ENCODE measurements at places on chromosomes 1 and 21.
A peak's percentile ranks its signal among the peaks of the same experiment; 100 is the strongest.

DNA sequence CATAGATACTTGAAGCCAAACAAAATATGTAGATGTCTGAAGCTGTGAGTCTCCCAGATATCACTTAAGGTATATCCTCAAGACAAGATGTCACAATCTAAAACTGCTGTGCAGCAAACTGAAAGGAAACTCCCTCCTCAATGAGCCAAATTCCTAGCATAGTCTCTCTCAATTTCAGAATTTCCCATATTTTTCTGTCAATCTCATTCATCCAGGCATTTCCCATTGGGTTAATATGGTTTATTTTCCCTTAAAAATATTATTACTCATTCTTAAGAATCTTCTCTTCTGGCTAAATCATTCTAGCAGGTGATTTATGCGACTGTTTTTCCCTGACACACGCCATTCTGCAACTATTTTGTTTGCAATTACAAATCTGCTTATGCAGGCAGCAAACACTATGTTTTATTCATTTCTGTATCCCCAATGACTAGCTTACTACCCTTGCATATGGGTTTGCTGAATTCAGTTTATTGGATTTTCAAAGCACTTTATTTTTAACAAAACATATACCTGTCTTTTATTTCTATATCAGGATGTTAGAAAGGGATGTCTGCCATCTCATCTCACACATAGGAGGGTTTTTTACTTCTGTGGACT is 69.9 kb downstream of the TNFSF4 start:
- no peak for DNase-seq

GRCh38 chr21:42375966-42376337 is 9.6 kb upstream of the TFF1 start:
- DNase-seq, result no peak

- DNase-seq, result no peak
These were observed 431.5 kb downstream of the LMO4 start for GRCh38 chr1:87760155-87760554.

GRCh38 chr1:53582211-53583020 is 123.2 kb downstream of the DMRTB1 start:
- DNase-seq, result no peak

DNA sequence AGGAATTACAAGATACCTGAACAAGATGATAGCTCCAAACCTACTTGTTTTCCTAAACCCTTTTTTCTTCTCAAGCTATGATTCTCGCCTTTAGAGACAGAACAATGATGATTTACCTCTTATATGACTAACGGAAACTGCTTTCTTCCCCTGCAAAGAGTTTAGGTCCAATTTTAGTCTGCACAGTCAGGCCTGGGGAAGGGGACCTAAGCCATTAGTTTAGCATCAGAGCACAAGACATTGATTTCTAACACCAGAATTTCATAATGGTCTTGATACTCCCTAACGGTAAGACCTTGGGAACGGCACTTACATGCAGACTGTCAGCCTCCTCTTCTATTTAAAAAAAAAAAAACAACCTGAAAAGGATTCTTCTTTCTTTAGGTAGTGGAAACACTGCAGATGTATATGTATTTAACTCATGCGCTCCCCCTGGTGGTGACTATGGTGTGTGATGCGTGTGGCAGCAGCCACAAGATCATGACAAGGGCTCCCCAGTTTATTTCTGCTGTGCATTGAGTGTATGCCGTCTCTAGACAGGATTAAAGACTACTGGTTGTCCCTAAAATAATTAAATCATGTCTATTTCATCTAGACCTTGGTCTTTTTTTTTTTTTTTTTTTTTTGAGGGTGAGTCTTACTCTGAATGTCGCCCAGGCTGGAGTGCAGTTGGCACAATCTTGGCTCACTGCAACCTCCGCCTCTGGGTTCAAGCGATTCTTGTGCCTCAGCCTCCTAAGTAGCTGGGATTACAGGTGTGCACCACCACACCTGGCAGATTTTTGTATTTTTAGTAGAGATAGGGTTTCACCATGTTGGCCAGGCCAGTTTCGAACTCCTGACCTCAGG is 37.3 kb upstream of the TMEM222 start:
- peak; percentile 50 for DNase-seq

DNA sequence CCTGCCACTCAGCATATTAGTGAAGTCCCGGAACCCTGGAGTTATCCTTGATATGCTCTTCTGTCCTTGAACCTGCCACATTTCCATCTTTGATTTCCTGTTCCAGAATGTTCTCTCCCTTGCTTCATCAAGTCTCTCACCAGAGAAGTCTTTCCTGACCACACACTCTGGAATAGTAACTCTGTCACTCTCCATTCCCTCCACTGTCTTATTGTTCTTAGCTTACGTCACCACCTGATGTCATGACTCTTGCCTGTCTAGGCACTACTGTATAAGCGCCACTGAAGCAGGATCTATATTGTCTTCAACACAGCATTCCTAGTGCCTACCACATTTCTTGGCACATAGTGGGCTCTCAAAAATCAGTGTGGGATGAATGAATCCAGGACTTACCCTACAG is 65.4 kb upstream of the SMYD2 start:
- peak; percentile 8 for DNase-seq

DNA sequence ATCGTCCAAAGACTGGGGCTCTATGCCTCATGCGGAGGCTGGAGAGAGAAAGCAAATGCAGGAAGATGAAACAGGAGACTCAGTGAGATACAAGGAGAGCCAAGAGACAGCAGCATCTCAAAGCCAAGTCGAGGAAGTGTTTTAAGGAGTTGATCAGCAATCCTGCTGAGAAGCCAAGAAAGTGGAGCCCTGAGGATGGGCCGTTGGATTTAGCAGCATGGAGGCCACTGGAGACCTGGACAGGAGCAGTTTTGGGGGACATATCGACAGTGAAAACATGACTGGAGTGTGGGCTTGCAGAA is 107.4 kb upstream of the ZBTB40 start:
- DNase-seq, result no peak

DNA sequence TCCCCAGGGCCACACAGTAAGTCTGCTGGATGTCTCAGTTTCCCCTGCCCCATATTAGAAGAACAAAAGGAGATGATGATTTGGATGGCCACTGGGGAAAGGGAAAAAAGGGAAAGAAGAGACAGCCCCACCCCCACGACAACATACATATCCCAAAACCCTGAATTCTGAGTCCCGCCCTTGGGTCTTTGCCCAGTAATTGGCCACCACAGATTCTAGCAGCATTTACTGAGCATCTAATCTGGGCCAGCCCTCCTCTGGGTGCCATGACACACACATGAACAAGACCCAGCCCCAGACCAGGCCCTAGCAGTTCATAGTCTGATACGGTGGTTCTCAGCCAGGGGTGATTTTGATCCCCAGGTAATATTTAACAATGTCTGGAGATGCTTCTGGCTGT is 5.2 kb upstream of the TTC4 start:
- DNase-seq, result no peak

DNA sequence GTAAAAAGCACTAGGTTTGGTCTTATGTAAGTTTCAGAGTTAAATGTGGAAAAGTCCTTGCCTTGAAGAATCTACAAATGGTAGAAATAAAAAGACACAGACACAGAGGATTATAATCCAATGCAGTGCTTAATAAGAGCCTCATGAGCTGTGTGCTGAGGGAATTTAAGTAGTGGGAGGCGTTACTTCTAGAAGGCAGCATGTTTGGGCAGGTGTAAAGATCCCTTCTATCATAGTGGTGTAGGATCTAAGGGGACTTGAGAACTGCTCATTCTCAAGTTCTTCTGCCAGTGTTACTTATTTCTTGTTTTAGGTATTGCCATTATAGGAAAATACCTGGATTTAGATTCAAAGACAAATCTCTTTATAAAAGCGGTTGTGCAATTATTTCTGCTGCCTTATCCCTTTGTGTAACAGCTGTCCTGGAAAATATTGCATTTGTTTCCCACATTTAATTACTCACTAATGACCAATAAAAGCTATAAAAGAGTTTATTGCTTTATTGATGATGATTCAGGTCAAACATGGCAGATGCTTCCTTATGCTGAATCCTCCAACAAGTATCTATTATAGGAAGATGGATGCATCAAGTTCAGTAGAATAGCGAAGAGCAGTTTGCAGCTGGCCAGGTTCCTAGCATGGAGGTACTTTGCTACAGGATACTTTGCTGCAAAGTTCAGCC is 132.5 kb upstream of the IVNS1ABP start:
- DNase-seq, result no peak

GRCh38 chr1:97042551-97042950 is 321.0 kb downstream of the PTBP2 start:
- DNase-seq, result no peak

DNA sequence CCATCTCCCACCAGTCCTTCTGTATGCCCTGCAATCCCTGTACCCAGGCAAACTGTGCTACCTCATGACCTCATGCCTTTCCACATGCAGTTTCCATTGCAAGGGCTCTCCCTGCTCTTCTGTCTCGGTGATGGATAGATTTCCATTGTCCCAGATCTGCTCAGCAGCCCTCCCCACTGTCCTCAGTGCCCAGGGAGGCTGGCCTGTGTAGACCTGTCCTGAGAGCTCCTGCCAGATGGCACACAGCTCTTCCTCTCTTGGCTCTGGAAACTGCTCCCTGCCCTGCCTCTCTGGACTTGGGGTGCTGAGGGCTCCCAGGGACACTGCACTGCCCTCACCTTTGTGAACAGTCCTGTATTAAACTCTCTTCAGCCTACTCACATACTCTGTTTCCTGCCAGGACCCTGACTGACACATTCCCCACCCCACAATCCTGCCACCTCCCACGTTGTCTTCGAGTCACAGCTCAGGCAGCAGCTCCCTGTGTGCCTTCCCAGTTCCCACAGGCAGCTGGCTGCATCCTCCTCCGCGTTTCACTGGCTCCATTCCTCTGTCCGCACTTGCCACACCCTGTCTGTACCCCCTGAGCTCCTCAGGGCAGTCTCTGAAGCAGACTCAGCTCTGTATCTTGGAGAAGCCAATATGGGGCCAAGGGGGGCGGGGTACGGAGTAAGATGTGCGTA is 57.0 kb downstream of the SPATA46 start:
- no peak for DNase-seq

DNA sequence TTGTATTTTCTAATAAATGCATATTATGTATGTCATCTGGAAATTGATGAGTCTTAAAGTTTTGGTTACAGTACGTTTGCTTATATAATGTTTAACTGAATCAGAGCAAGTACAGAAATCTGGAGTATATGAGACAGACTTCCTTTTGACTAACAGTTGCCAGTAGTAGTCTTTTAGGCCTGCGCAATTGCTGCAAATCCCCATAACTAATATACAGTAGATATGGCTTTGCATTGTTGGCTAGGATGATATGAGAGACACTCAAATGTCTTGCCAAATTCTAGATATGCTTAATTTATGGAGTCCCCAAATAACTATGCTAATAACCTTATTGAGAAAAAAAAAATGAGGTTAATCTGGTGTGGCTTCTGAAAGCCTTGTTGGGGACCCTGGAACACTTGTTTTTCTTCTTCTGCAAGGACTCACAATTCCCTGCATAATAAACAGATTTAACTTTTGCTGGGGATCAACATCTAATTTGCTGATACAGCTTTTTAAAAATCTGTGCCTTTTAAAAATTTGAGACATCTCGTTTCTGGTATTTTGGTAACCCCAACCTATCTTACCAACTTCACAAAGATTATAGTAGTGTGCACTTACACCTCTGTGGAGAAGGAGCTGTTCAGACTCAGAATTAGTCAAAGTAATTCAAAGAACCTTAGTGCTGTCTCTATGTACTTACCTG is 22.9 kb downstream of the EXO1 start:
- no peak for DNase-seq

GRCh38 chr21:42956824-42957630 is 17.3 kb upstream of the PKNOX1 start:
- no peak for DNase-seq

DNA sequence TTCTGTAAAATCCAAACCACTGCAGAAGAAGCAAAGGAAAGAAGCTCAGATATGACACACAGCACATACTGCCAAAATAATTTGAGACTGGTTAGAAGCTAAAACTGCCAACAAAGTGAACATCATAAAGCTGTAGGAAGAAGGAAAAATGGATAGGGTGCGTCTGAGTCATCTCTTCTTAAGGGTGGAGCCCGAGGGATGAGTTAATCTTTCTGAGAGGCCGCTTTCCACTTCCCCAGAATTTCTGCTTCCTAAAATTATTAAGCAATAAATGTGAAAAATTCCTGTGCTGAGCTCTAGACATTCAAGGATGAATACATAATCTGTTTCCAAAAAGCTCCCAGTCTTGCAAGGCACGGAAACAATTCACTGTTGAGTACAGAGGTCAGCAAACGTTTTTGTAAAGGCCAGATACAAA is 20.1 kb downstream of the PPT1 start:
- no peak for DNase-seq

DNA sequence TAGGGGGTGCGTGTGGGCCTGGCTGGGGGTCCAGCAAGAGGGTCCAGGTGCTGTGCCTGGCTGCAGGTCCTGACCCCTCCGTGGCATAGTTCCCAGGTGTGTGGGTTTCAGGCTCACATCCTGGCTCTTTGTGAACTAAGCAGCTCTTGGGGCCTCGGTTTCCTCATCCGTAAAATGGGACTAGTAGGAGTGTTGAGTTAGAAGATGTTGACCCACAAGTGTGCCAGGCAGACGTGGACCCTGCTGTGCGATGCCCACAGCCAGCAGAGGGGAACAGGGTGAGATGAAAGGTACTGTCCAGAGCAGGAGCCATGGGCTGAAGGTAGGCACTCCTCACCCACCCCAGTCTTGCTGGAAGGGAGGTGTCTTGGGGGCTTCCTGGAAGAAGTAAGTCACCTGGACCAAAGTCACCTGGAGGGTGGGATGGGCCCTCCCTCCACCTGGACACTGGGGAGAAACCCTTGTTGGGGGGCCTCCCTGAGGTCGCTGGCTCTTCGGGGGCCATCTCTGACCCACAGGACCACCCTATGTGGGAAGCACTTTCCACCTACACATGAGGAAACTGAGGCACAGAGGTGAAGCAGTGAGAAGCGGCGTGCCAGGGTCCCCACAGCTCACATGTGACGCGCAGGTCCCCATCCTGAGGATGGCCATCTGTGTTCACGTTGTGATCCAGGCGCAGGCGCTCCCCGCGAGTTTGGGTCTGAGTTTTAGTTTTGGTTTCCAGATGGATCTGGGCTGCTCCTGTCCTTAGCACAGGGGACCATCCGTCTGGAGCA is 1.4 kb downstream of the ARHGEF16 start:
- no peak for DNase-seq

DNA sequence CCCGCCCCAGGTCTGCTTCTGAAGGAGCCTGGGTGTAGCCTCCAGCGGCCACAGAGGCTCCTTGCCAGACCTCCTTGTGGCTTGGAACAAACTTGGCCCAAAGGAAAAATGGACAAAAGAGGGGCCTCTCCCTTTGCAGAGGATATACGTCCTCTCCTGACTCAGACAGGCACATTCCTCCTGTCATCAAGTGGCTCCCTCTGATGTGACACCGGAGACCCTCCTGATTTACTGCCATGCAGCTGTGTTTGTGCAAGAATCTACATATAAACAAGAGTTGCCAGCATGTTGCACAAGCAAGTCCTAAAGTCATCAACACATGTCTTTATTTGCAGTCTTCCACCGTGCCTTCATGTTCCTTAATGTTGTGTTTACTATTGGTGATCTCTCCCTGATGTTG is 54.1 kb upstream of the F3 start:
- no peak for DNase-seq

DNA sequence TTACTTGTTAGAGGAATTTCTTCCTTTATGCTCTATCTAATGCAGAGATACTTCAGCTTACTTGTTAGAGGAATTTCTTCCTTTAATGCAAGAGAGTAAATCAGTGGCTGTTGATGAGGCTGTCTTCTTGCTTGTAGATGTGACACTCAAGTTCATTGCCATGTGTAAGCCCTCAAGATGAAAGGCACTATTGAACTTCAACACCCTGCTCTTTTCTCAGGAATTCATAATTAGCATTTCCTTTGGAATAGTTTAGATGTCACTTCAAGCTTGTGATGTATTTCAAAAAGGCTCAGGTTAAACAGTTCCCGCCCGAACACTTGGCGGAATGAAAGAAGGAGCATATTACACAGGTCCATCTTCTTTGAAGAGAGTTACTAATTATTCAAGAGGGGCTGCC is 251.9 kb downstream of the RGS7 start:
- DNase-seq, result no peak

Data from dermis microvascular lymphatic vessel endothelial cell (primary cell).